ENCODE measurements at places on chromosomes 3 and 15. TPM values are rescaled to one million over a fixed set of nuclear protein-coding genes. Genes with fewer than 3 reads are reported as not detected.

The TSC22D2 gene
- 43.1 TPM for total RNA-seq

The HESX1 gene
- total RNA-seq: 1.1 TPM

The CSTA gene
- not detected for total RNA-seq

The PPM1L gene
- 23.8 TPM for total RNA-seq

The GOLGA6L9 gene
- total RNA-seq: 5.8 TPM

The C3orf70 gene
- 0.10 TPM for total RNA-seq

The P4HTM gene
- 28.3 TPM for total RNA-seq

The HIGD2B gene
- total RNA-seq: 0.21 TPM
